Sigmoid colon (tissue), 7 donors: ENCODE measurements at places on chromosomes 1 and 21. TPM values are rescaled to one million over a fixed set of nuclear protein-coding genes. Genes with fewer than 3 reads are reported as not detected.

B4GALT3 gene
- total RNA-seq: 17.4 TPM

KCNH1 gene
- 2.5 TPM for total RNA-seq

BEND5 gene
- 12.7 TPM for total RNA-seq

FMO1 gene
- total RNA-seq: 0.28 TPM

- DNase-seq: no peak
- no peaks in the 10 kb centered on the region for H3K27me3 ChIP-seq
- no peaks in the 10 kb centered on the region for H3K36me3 ChIP-seq
- H3K4me1 ChIP-seq: no peaks in the 10 kb centered on the region
- H3K27ac ChIP-seq: no peak overlapping the region
Observed at GRCh38 chr21:23887725-23888306, 1719.5 kb downstream of the MRPL39 start.

DNA sequence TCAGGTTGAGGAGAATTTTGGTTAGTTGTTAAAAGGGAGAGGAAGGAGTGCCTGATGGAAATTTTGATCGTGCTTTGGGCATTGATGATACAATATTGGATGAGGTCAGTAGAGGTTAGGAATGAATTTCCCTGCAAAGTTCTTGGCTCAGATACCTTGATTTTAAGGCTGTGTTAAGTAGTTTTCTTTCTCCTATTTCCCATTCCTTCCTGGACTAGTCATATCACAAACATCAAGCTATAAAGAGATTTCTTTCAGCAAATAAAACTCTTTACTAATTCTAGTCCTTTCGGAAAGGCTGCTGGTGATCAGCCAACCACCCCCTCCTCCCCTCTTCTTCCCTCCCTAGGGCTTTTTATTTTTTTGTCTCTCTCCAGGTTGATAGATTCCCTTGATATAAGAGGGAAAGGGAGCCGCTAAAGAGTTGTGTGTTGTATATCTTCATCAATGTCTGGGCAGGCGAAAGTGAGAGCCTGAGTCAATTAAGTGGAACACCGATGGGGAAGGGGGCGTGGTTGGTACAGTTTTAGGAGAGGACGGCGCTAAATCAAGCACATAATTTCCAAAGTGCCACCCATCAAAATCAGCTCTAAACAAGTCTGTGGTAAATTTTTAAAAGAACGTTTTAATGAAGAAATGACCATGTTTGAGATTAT, 100.1 kb upstream of the PLXNA2 start:
- H3K4me1 ChIP-seq: no peaks in the 10 kb centered on the region
- H3K36me3 ChIP-seq: no peaks in the 10 kb centered on the region
- no peaks in the 10 kb centered on the region for H3K27me3 ChIP-seq
- no peak for DNase-seq

DNA sequence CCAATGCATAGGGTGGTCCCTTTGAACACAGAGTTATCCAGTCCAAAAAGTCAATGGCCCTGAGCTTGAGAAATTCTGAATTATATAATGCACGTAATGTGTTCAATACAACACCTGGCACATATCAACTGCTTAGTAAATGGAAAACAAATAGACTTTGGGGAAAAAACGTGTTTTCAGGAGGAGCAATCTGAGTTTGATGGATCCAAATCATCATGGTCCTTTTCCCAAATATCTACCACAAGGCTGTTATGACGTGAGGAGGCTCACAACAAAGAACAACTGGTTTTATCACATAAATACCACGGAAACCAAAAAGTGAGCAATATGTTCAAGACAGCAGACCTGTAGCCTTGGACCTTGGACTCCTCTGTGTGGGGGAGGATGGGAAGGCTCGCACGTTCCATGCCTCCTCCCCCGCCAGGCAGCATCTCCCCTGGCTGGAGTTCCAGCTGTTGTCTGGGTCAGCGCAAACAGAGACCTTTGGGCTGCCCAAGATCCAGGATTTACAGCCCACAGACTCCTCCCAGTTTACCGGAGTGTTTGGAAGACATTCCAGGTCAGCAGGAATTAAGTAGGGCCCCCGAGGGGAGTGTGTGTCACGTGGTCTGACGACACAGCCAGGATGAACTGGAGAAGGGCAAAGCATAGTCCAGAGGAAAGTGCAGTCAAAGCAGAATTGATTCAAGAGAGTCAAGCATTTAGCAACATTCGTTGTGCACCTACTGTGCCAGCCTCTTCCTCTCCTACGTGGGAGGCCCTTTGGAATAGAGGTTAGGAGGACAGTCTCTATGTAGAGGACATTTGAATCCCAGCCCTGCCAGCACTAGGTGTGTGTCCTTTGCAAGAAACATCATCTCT, 32.2 kb upstream of the MED18 start:
- H3K27ac ChIP-seq: no peak overlapping the region
- no peak overlapping the region for H3K4me3 ChIP-seq
- no peaks in the 10 kb centered on the region for H3K36me3 ChIP-seq
- H3K4me1 ChIP-seq: no peaks in the 10 kb centered on the region
- no peaks in the 10 kb centered on the region for H3K27me3 ChIP-seq
